ENCODE measurements at places on chromosomes 7 and 10.
A peak's percentile ranks its signal among the peaks of the same experiment; 100 is the strongest.

DNA sequence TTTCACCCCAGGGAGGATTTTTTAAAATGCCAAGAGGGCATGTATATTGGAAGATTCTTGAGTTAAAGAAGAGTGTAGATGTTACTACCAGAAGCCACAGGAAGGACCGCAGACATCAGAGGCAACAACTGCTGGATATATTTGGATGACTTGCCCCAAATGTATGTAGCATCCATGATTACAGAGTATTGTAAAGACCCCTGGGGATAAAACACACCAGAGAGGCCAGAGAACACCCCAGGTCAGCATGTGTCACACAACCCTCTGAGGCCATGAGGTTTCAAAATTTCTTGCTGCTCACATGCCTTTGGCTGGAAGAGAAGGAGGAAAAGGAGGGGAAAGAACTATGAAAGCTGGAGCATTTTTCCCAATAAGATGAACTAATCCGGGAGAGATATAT lies 108.0 kb upstream of the LSM8 start:
- DNase-seq: no peak

- no peak for DNase-seq
These were observed 43.3 kb downstream of the NRAP start for GRCh38 chr10:113620511-113620910.

GRCh38 chr10:70925377-70926225 lies 37.2 kb upstream of the PCBD1 start:
- peak; percentile 48 for DNase-seq

DNA sequence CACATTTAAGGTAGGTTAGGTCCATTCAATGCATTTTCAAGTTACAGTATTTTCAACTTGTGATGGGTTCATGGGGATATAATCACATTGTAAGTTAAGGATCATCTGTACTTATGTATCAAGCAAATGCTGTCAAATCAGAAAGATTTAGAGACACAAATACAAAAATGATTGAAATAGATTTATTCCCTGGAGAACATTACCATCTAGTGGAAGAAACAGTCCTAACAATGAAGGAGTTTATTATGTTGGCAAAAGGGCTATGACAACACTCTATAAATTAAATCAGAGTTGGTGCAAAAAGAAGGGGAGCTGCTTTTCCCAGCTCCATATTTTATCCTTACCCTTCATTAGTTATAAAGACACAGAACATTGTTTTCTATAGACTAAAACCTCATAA lies 69.0 kb downstream of the PRSS58 start:
- DNase-seq: no peak

DNA sequence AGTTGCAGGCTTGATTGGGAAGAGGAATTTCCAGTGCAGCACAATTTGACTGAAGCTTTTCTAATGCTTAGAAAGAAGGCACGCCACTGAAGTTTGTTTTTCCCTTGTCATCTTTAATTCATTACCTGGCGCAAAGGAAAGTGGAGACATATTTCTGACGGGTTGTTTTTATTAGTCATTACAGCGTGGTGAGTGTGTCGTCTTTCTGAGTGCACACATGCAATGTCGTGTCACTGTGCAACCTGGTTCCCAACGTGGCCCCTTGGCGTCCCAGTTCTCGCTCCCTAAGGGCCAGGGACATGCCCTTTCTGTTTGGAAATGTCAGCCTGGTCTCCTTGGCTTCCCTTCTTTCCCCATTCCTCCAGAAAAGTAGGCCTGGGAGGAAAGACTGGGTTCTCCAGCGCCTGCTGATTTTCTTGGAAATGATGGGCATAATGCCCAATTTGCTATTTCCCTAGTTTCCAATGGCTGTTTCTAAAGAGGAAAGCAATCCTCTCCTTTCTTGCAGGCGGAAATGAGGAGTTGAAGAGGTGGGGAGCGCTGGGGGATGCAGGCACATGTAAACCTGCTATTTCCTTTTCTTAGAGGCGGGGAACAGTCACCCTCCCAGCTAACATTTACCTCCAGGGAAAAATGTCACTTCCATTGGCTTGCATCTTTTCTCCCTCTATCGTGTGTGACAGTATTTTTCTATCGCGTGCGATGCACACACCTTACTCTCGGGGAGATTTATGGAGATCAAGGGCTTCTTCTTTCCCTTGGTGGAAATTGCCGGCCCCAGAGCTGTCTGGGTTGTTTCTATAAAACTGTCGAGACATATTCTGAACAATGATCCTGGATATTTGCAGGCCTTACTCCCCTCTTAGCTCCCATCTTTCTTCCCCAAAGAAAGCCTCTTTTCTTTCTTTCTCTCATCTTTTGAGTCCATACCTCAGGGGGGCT lies 249.8 kb downstream of the ARHGAP12 start:
- no peak for DNase-seq

GRCh38 chr7:78057571-78057970 lies 259.0 kb downstream of the PHTF2 start:
- no peak for DNase-seq

DNA sequence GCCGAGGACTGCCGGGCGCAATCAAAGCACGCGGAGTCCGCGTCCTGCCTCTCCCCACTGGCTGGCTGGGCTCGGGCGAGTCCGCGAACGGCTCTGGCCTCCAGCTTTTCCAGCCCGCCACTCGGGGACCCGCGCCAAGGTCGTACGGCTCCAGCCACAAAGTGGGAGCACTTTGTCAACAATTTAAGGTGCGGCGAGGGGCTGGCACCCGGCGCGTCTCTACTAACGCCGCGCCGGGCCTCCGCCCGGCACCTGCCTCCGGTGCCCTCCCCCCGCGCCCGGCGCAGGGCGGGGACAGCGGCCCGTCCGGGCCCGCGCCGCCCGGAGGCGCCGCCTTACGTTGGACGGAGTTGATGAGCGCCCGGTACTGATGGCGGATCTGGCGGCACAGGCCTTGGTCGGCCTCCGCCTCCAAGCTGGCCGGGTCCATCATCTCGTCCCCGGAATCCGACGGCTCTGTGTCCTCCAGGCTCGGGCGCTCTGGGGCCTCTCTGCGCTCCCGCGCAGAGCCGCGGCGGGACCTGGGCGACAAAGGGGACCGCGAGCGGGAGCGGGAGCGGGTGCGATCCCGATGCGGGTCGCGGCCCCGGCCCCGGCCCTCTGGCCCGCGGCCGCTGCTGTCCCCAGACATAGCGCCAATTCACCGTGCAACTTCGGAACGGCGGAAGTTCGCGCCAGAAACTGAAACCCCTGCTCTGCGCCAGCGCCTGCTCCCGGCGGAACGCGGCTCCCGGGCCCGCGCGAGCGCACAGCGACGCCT lies at the start of gene NSMCE4A:
Gene NSMCE4A, minus strand, starts transcription at position 683 of the 760 bp plus-strand sequence. Its CDS starts 52 bp downstream, at position 631.
- peak; percentile 82 for DNase-seq

DNA sequence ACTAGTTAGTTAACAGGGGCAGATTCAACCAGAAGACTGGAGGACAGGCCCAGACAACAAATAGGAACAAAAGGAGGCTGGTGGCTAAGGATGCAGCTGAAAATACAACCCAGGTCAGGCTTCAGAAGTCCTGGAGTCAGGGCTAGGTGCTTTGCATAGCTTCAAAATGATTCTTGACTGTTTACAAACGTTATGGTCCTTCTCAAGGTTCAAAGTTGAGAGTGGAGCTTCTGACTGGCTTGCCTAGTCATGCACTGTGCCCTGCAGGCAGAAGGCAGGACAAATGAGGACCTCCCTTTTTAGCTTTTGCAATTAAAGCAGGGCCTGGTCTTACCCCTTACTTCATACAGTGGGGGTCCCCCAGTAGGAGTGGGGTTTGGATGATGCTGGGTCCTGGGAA lies 4.4 kb upstream of the CDH23 start:
- no peak for DNase-seq

GRCh38 chr10:102269017-102269416 lies 23.7 kb downstream of the GBF1 start:
- no peak for DNase-seq

DNA sequence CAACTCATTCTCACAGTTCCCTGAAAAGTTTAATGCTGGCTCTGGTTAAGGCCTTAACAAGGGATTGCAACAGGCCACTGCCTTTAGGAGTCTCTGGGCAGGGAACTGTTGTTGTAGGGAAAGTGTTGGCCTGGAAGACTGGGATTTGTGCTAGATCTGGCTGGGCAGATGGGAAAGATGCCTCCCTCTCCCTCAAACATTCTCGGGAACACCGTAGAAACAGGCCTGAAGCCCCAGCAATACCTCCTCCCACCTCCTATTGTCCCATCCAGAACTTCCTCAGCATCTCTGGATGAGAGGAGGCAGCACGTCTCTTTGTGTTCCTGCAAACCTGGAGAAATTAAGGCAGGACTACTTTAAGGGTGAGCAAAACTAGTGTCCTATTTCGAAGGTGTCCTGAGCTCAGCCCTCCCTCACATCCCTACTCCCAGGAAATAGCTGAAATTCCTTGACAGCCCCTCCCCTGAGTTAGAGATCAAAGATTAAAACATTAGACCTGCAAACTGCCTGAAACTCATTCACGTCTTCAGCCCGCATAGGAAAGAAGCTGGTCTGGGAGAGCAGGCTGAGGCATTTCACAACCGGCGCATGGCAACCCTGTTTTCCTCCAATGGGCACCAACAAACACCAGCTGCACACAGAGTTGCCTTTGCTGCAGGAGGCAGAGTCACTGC lies 10.9 kb upstream of the MAP3K8 start:
- peak; percentile 46 for DNase-seq

DNA sequence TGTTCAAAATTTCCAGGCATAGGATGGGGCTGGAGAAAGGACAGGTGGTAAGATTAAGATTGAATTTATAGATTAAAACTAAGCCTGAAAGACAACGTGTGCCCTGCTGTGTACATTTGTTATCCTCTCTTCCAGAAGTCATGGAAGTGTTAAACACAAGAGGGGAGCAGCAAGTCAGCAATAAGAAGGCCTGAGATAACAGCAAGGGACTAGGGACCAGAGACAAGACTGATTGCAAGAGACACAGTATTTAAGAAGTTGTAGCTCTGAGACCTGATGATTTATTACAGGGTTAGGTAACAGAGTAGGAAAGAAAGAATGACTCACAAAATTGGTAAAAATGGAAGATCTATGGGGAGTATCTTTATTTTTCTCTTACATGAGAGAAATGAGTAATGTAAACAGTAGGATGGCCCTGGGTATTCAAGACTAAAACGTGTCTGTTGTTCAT lies 55.7 kb upstream of the COL1A2 start:
- no peak for DNase-seq

DNA sequence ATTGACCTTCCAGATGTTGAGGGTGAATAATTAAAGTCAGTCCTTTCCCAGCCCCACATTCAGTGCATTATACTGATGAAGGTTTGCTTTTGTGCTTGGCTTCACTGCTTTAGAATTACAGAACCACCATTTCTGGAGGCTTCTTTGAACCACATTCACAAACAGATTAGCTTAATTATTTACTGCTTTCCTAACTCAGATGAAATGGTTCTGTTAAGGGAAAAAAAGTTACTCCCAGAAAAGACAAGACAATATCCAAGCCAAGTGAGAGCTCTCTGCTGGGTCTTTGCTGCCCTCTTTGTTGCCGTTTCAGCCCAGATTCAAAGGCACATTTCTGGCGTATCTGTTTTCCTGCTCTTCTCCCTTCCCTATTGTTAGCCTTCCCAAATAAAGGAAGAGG lies 188.9 kb downstream of the AHR start:
- DNase-seq: no peak

GRCh38 chr10:122387572-122387971 lies 13.1 kb downstream of the PLEKHA1 start:
- no peak for DNase-seq

GRCh38 chr7:68868978-68869377 lies 729.3 kb upstream of the AUTS2 start:
- no peak for DNase-seq

DNA sequence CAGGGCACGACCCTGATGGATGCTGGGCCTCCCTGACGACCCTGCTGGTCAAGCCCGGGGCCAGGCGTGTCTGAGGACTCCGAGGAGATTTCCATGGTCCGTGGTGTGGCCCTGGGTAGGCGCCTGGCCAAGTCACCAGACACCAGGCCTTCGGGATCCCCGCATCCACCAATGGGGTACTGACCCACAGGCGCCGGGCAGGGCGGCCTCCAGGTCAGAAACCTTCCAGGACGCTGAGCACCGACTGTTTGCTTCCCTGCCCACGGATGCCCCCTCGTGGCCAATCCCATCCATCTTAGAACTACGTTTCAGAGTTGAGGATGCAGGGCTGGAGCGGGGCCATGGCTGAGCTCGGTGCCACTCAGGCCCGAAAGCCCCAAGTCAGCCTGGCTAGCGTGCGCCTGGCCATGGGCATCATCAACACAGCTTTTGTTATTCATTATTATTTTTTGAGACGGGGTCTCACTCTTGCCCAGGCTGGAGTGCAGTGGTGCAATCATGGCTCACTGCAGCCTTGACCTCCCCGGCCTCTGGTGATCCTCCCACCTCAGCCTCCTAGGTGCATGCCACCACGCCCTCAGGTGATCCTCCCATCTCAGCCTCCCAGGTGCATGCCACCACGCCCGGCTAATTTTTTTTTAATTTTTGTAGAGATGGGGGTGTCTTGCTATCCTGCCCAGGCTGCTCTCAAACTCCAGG lies 7.1 kb upstream of the AMZ1 start:
- peak; percentile 50 for DNase-seq

DNA sequence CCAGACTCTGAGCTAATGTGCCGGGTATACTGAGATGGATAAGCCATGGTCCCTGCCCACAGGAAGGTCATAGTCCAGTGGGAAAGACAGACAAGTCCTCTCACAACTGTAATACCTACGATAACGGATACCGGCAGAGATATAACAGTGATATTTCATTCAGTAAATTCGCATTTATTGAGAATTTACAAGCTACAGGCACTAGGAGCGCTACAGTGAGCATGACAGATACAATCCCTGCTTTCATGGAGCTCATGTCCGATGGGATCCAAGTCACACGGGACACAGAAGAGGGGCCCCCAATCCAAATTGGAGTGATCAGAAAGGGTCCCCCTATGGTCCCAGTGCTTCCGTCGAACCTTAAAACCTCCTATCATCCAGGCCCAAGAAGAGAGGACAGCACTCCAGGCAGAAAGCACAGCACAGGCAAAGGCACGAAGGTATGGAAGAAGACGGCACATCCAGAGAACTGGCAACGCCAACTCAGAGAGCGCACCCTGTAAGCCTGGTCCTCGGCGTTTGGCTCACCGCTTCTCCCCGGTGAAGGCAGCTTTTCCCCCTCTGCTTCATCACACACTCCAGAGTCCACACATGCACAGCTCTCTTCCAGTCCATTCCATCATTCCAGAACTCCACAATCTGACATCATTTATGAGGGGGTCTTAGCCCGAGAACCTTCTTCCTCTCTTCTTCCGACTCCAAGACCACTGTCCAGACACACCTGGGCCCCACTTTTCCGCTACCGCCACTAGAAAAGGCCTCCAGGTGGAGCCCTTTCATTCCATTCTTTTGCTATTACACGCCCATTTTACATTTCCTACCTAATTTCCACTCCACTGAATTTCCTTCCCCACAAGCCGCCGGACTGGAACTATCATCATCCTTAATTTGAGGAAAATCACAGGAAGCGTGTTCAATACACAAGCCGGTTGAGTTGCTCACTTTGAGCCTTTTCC lies 47.8 kb upstream of the NKX2-3 start:
- no peak for DNase-seq

Data from activated CD4-positive, alpha-beta T cell treated with anti-CD3 and anti-CD28 coated beads, Interleukin-2, amount 50 U/mL, for 16 hours (primary cell).